NCI-H2081 treated with DMSO at 0.1 percent for 48 hours (cell line): ENCODE measurements at places on chromosomes 6 and 20.

GRCh38 chr6:169527306-169527705 is 174.5 kb downstream of the WDR27 start:
- DNase-seq = no peak

- DNase-seq = no peak
These were observed 159.4 kb downstream of the CDK19 start for GRCh38 chr6:110655821-110656220.

DNA sequence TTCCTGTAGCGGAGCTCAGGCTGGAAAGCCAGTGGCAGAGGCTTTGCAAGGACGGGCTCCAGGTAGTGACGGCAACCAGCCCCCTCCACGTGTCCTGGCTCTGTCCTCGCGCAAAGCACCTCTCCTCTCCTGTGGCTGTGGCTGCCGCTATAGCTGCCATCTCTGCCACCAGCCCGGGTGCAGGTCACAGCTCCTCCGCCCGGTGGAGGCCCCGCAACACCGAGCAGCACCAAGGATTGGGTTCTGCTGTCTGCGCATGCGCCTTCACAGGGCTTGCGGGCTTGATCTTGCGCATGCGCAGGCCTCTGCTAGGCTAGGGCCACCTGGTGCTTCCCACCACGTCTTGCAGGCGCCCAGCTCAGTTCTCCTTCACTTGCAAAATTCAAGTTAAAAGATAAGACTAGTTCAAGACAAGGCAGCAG is 625.4 kb downstream of the QKI start:
- DNase-seq = no peak

DNA sequence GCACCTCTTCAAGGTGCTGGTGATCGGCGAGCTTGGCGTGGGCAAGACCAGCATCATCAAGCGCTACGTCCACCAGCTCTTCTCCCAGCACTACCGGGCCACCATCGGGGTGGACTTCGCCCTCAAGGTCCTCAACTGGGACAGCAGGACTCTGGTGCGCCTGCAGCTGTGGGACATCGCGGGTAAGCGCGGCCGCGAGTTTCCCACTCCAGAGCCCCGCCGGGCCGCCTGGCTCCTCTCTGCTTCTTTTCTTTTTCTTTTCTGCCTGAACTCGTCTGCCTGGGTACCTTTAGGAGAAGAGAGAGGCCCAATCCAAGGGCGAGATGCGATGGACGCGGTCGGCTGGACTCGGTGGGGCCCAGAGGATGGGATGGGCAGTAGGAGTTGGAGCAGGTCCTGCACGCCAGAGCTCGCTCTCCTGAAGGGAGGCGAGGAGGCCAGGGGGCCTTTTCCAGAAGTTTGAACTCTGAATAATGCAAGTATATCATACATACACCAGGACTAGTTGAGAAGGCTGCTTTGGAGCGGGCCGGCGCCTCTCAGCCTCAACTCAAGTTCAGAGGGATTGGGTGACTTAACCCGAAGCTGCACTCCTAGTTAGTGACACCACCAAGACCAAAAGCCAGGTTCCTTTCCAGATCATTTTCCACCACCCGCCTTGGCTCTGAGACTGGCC is 445 bp downstream of the RAB32 start:
- DNase-seq = no peak

GRCh38 chr6:14292119-14292518 is 174.5 kb downstream of the CD83 start:
- DNase-seq = no peak
